GM12891 (cell line): ENCODE measurements at places on chromosomes 4 and X.

DNA sequence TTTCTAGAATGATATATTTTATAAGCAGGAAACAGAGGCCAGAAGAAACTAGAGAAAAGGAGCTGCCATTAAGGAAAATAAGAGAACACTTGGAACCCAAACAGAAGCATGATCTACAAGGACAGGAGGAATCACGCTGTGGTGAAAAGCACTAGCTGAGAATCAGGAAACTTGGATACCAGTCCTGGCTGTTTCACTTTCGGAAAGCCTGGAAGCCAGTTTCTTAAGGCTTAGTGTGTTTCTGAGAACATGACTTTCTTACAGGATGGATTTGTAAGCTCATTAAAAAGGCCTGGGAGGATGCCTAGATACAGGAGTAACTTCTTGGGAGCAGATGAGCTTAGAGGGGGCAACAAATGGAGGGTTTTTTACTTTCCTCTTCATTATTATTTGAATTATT, 36.9 kb downstream of the TLL1 start:
- no peak for DNase-seq

DNA sequence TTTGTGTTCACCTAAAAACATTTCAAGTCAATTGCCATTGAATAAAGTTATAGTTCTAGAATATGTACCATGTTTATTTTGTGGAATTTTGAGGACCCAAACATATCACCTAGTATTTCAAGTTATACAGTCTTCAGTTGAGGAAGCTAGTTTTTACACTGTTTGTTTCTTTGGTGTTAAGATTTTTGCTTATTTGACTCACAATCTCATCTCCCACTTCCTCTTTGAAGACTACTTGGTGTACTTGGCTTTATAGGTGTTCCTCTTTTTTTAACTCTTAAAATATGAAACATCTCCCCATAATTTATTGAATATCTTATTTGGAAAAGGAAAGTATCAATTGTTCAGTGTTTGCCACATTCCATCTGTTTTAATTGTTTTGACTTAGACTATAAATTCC, 675.4 kb downstream of the RAPGEF2 start:
- DNase-seq: no peak

DNA sequence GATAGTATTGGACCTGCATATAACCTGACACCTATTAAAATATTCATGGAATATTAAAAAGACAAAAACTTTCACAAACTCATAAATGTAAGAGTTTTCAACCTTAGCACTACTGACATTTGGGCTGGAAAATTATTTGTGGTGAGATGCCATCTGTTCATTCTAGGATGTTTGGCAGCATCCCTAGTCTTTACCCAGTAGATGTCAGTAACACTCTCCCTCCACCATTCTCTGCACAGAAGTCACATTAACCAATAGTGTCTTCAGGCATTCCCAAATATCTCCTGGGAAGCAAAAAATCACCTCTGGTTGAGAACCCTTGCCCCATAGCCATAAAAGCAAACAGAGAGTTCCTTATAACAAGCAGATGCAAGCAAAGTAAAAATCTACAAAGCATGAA, 41.4 kb upstream of the NDST4 start:
- no peak for DNase-seq

GRCh38 chr4:137688651-137689050, 156.4 kb upstream of the PCDH18 start:
- no peak for DNase-seq

DNA sequence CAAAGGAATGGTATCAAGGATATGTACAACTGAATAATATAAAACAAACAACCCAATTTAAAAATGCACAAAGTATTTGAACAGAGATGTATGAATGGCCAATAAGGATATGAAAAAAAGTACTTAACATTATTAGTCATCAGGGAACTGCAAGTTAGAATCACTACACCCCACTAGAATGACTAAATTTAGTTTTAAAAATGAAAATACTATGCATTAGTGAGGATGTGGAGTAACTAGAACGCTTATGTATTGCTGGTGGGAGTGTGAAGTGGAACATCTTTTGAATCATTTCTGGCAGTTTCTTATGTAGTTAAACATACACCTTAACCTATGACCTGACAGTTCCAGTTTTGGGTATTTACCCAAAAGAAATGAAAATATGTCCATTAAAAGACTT, 13.0 kb upstream of the SLC16A2 start:
- DNase-seq: no peak

DNA sequence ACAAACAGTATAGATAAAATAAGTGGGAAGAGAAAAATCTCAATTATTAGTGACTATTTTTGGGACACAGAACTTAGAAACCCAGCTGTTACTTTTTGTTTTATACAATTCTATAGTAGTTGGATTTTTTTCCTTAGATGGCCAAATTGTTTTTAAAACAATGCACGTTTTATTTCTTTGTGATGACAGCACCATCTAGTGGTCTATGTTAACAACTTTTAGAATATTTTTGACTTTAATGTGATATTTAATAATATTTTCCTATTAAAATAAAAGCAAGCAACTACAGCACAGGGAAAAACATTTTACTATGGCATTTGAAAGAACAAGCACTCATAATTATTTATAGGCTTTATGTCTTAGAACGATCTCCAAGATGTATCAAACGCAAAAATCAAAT, 5.6 kb upstream of the SMIM31 start:
- DNase-seq: no peak
